ENCODE measurements at places on chromosomes 1 and 21. TPM values are rescaled to one million over a fixed set of nuclear protein-coding genes. Genes with fewer than 3 reads are reported as not detected.

The FAM43B gene
- total RNA-seq = not detected

The DNASE2B gene
- total RNA-seq = not detected

The CLDN19 gene
- not detected for total RNA-seq

The TDRD5 gene
- not detected for total RNA-seq

The CD1E gene
- total RNA-seq = not detected

The LAX1 gene
- total RNA-seq = 0.10 TPM

The SPRR3 gene
- total RNA-seq = not detected

The MRPL20 gene
- total RNA-seq = 89.5 TPM

The AJAP1 gene
- total RNA-seq = not detected

The KCNJ15 gene
- 0.33 TPM for total RNA-seq

The HES5 gene
- not detected for total RNA-seq

The GSTM5 gene
- total RNA-seq = under 0.01 TPM

The GPN2 gene
- total RNA-seq = 13.1 TPM

The RUNX1 gene
- 5.6 TPM for total RNA-seq

The PCSK9 gene
- not detected for total RNA-seq

The CLDN17 gene
- not detected for total RNA-seq

The KRTAP12-4 gene
- total RNA-seq = not detected

The LAMB3 gene
- 3.8 TPM for total RNA-seq

The PLEKHN1 gene
- 0.65 TPM for total RNA-seq

The LRRIQ3 gene
- under 0.01 TPM for total RNA-seq

The MMEL1 gene
- 0.38 TPM for total RNA-seq

The METTL18 gene
- 5.9 TPM for total RNA-seq

The SFN gene
- total RNA-seq = not detected

The CALML6 gene
- under 0.01 TPM for total RNA-seq

The SPRR5 gene
- not detected for total RNA-seq

The OVAAL gene
- not detected for total RNA-seq

The TNN gene
- total RNA-seq = not detected

The TSNAX gene
- 35.7 TPM for total RNA-seq

The TAS1R3 gene
- total RNA-seq = 0.38 TPM

The CNKSR1 gene
- total RNA-seq = not detected

The MARK1 gene
- total RNA-seq = 2.3 TPM

The LPAR3 gene
- total RNA-seq = not detected

The NAV1 gene
- total RNA-seq = 84.9 TPM

The TGFBR3 gene
- 18.1 TPM for total RNA-seq

The PPM1J gene
- total RNA-seq = 0.98 TPM

The LCE1B gene
- not detected for total RNA-seq

The TRAF3IP3 gene
- total RNA-seq = not detected

The CHI3L2 gene
- not detected for total RNA-seq

Measured in vein endothelial cell (primary cell).